DMS79 treated with DMSO at 0.1 percent for 48 hours (cell line): ENCODE measurements at places on chromosomes 7 and 10.
A peak's percentile ranks its signal among the peaks of the same experiment; 100 is the strongest.

DNA sequence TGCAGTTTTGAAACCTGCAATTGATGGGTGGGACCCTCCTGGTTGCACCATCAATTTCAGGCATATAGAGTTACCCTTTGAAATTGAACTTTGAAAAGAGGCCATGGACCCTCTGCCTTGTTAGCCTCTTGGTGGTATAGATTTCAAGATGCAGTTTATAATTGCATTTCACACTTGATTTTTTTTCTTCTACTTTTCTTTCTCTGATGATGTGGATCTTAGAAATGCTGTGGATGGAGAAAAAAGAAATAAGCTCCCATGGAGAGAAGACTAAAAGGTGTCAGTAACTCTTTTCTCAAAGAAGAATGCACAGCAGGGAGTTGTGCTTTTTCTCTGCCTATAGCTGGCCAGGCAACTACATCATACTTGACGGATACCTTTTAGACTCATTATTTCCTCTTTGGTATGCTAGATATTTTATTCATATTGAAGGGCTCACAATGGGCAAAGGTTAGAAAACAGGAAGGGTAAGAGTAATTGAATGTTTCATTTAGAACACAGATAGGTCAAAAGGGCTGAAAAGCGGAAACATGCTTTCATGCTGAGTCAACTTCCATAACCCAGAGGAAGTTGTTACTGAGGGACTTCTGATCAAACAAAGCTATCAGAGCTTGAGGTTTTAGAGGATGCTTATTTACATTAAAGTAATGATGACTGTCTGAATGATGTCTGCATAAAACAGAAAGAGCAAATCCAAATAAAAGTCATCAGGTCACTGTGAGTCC is 773.2 kb upstream of the LRRN3 start:
- DNase-seq, result no peak

DNA sequence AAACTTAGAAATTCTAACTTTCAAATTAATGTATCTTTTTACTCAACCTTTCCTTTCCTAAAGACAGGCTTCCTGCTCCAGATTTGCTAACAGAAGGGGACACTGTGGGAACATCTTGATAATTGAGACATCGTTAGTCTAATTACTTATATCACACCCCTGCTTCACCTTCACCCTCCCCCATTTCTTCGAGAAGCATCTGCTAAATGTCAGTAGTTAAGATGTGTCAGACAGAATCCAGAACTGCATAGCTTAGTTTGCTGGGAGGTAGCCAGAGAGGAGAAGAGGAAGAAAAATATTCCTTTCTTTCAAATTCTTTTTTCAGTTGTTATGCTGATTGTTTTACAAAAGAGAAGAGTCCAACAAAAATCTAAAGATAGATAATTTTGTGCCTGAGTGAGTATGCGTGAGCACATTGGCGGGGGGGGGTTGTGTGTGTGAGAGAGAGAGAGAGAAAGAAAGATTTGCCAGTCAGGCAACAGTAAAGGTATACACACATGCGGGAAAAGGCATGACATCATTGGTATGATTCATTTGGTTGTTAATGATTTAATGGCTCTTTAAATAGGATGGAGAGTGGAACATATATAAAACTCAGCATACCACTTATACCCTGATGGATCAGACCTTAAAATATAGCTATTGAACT is 192.4 kb downstream of the PTN start:
- no peak for DNase-seq

DNA sequence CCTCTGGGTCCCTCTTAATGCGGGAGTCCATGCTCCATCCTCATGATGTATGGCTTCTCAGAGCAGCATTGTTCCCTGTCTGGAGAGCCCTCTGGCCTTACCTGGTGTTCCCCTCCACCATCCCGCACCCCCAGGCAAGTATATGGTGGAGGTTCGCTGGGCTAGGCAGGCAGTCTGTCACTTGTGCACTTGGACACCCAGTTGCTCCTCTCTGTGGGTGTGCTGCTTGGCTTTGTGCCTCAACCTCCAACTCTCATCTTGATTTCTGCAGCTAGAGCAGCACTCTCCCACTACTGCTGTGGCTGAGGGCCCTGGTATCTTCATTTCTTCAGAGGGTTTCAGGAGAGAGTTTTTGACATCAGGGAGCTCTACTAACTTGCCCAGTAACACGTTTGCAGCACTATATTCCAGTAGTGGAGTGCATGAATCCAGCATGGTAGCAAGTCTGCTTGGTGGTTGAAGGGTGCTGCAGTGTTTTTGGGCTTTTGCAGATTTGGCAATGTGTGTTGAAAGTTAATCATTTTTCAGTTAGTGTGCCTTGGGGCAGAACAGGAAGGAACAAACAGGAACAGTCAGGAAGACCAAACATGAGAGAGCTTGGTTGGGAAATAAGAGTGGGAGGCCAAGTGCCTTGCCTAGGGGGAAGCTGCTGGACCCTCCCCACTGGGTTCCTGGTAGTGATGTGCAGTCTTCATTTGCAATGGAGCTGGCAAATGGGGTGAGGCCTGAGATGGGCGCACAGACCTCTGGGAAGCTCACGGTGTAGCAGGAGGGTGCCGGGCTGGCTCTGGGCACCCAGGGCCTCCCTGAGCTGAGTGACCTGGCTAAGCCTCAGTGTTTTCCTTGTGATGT is 37.4 kb downstream of the TSPAN14 start:
- DNase-seq, result no peak

GRCh38 chr10:30192846-30193608 is 133.6 kb upstream of the JCAD start:
- no peak for DNase-seq

GRCh38 chr10:73494877-73495225 is 973 bp downstream of the PPP3CB start:
- DNase-seq, result no peak

- no peak for DNase-seq
Measured at GRCh38 chr10:59242057-59242456, 65.6 kb downstream of the PHYHIPL start.

GRCh38 chr7:98399890-98400541 is 874 bp downstream of the BAIAP2L1 start:
- peak; percentile 22 for DNase-seq

DNA sequence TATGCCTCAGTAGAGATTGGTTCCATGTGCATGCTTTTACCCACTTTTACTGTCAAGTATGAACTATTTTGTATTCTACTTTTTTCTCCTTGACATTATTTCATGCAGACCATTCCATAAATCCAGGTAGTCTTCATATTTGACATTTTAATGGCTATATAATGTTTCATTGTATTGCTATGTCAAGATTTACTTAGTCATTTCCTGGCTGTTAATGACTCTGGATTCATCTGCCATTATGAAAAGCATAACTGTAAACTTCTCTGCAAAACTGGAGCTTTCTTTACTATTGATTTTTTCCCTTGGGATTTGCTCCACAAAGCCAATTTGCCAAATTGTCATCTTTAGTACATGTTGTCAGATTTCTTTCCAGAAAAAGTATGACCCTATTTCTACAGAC is 6.8 kb upstream of the MSRB2 start:
- DNase-seq, result no peak

GRCh38 chr10:51881213-51881612 is 181.8 kb upstream of the CSTF2T start:
- DNase-seq, result no peak

GRCh38 chr10:17038627-17039026 is 91.0 kb downstream of the CUBN start:
- no peak for DNase-seq

DNA sequence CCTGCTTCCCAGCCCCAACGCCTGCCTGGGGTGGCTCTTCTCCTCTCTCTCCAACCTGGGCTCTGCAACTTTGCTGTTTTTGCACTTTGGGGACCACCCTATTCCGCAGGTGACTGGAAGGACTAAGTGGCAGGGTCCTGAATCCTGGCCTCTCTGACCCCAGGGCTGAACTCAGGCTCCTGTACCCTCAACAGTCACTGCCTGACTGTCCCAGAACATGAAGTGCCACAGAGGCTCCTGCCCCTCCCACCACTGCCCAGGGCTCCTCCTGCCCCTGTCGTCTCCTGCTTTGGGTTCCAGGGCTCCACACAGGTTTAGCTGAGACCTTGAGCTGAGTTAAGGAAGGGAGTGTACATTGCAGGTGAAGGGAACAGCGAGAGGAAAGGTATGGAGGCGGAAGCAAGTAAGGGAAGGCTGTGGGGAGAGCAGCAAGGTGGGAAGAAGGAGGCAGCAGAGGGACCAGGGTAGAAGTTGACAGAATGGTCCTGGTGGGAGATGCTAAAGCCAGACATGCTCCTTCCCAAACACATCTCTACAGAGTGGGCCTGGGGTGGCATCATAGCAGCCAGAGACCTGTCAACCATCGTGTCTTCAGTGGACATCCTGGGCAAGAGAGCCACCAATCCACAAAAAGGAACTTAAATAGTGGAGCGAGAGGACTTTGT is 5.7 kb upstream of the GRID1 start:
- DNase-seq, result no peak

DNA sequence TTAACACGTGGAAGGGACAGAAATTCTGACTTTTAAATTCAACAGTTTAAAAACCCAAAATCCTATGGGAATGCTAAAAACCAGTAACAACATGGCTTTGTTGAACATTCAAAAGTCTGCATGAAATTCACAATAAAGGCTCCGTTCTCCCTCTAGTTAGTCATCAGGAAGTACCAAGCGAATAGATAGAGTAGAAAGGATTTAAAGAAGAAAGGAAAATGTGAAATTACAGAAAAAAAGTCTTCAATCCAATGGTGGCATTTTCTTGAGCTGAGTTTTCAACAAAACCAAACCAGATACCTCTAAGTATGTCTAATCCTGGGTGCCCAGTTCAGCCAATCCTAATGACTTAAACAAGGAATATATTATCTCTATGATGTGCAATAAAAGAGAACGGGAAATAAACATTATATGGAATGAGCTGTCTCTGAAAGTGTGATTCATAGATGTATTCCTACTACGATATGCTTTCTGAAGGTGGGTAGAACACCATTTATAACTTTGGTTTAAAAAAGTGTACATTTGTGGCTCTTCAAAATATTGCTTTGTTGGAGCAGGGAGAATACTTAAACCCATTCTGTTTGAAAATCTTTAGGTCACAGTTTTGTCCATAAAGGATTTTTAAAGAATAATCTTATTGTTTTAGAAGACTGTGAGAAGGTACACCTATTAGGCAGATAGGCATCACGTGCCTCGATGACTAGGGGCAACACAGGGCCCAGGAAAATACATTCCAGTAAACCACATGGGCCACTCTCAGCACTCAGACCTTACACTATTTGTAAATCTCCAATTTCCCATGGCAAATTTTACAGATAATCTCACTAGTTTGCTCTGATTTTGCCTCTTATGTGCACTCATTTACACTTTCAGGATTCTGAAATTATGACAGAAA is 87.7 kb downstream of the CUBN start:
- DNase-seq, result no peak

DNA sequence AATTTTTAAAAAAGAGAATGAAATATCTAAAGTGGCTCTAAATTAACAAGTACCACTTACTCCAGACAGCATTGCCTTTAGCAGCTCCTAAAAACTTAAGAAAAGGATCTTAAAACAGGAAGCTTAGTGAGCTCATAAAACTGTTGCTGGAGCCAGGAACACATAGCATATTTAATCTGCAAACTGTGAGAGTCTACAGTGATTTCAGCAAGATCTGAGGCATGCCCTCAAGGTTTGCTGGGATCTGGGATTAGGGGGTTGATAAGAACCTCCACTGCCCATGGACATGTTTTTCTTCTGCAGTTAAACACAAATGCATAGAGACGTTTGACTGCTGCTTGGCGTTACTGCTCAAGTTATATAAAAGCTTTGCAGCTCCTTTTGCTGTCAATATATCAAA is 3.8 kb downstream of the GLI3 start:
- no peak for DNase-seq

DNA sequence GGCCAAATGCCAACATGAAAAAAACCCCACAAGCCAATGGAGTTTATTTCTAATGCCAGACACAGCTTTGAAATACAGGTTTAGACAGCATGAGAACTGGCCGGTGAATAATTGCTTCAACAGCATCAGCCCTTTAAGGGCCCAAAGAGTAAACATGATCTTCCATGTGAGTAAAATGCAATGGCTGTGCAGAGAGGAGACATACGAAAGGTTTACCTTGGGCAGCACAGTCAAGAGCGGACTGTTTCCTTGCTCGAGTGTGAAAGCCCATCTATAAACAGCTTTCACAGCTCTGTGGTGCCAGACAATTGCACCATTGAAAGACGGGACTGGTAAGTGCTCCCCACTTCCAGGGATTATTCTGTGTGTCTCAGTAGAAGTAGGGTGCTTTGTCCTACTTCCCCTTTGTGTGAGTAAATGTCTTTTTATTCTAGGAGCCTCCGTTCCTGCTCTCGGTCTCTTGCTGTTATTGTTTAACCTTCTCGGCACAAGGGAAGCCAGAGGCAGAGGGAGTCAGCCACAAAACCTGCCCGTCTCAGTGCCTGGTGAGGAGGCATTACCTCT is 77.8 kb upstream of the KAT6B start:
- DNase-seq, result no peak

DNA sequence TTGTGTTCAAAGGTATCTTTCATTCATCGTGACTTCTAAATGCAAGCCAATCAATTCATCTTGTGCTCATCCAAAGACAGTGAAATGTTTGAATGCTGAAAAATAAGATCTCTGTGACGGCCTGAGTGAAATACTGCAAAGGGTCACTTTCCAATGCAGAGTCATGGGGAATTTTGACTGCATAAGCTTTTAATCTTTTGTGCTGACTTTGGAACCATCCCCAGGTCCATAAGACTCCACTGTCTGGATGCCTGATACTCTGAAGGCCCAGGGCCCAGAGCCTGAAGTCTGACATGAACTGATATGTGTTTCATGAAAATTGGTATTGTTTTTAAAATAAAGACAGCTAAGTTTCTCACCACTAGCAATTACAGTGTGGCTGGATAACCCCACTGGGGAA is 39.0 kb downstream of the PPP1R3C start:
- no peak for DNase-seq

GRCh38 chr10:42519761-42520460 is 118.5 kb downstream of the ZNF33B start:
- DNase-seq, result no peak

DNA sequence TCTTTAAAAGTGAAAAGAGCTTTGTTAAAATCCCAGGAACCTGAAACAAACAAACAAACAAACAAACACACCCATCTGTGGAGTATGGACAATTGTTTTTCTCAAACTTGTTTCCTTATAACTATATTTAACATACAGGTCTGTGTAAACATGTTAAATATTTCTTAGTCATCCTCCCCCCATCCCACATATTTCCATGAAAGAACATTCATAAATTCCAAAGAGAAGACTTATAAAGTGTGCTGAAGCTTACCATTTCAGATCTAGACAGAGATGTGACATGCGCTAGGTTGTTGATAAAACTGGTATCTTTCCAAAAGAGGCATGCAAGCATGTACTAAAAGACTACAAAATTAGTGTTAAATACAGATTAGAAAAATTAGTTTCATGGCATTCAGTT is 6.5 kb downstream of the FKBP14 start:
- no peak for DNase-seq

DNA sequence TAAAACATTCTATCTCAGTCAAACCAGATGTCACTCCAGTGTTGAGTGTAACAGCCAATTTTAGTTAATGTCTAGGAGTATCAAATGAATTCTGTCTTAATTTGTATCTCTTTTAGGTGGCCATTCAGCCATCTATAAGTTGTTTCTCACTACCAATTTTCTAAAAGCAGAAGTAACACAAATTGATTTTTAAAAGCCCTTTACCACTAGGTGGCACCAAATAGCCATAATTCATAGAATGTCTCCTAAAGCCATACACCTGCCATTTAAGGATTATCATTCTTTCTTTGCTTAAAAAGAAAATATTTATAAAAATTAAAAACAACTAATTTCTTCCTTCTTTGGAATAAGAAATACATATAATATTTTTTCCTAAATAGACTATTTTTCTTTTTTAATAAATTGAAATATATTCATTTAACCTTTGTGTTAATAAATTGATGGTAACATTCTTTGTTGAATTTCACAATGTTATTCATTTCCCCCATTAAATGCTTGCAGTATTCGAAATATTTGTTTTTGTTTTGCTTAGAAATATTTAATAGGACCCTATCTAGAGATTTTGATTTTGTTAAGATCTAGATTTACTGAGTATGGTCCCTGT is 107.8 kb upstream of the PPP1R3A start:
- DNase-seq, result peak; percentile 30
